ENCODE measurements at places on chromosomes 5 and 9.

DNA sequence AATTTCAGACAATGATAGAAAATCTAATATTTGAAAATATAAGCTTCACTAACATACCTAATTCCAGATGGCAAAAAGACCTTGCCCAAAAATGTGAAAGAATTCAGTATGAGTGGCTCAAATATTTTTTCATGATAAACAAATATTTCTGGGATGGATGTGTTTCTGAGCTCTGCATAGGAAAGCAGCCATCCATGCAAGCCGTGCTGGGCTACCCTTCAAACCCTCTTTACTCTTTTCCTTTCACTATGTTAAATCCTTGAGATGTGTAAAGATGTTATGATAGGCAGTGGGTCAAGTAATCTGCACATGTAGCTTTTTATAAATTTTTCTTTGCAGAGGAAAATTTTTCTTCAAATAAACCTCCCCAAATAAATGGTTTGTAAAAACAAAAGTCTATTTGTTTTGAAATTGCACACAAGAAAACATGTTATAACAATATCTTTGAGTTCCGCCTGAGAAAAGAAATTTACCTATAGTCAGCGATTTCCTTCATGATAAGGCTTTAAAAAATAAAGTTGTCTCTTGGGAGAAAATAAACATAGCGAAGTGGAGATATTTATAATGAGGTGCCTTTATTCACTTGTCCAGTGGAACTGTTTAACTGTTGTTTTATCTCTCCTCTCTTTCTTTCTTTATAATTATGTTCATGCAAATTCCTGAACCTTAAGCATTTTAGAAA, 154.3 kb upstream of the PITX1 start:
- no peak for DNase-seq

DNA sequence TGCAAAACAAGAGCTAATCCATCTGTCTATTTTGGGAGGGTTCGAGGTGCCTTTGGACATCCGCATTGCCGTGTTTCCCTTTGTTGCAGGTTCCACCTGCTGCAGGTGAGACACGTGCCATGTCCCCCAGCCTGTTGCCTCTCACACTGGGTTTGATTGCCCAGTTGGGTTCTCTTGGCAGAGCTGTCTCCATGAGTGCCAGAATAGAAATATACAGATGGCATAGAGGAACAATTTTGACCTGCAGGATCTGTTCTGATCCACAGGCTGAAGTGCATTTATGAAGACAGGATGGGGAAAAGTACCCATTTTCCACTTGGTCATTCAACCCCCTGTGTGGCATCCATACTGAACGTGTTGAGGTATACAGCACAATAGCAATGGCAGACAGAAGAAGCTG, 178.1 kb downstream of the SGCD start:
- DNase-seq, result no peak

- no peak for DNase-seq
Observed at GRCh38 chr5:6754766-6755165, 41.5 kb downstream of the TENT4A start.

DNA sequence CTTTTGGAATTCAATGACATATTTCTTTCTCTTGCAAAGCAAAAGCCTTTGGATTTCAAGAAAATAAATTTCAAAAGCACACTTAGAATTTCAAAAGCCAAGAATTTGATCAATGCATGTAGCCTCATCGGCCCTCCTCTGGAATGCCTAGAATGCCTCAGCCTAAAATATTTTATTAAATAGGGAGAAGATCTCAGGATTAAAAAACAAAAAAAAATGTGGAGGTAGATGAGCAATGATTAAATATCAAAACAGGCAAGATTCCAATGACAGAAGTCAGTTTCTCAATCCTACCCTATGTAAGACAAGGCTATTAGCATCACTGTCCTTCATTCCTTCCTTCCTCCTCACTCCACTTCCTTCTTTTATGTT, 169.0 kb downstream of the CDH6 start:
- no peak for DNase-seq

DNA sequence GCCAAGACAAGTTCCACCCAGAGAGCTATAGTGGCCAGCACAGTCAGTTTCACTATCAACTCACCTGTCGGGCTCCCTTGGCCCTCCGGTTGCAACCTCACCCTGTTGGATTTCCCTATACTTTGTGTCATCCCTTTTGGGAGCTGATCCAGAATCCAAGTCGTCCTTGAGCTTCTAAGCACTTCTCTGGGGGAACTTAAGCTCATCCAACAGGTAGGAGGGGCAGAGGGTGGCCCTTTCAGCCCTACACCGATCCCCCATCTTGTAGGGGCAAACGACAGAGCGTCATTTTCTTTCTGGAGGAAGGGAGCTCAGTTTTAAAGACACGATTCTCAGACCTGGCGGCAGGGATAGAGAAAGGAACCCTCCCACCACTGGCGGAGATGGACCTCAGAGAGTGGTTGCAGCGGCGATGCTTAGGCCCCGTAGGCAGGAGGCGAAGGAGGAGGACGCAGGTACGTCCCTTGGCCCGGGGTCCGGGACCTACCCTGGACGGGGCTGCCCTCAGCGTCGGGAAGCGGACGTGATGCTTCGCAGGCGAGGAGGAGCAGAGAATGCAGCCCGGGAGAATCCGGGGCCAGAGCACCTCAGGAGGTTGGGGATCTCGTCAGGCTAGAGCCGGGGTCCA, 519 bp downstream of the ZER1 start:
- DNase-seq, result no peak

DNA sequence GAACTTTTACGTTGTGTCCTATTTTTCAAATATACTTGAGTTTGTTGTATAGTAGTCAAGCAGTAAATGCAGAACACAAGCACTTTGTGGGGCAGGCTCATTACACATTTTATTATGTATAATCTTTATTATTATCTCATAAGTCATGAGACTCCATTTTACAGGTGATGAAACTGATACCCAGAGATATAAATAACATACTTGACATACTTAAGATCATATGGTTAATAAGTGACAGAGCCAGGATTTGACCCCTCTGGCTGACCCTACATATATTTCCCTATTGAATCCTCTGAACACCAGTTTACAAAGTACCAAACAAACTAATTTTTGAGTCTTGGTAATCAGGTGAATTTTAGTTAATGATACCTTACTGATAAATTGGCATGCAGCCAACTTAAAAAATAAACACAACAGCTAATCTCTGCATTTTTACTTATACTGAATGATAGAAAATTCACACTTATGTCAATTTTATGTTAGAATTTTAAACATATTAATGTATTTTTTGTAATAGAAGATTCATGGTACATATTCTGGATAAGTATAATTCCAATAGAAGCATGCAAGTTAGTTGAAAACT, 305.0 kb upstream of the MEF2C start:
- DNase-seq, result no peak

DNA sequence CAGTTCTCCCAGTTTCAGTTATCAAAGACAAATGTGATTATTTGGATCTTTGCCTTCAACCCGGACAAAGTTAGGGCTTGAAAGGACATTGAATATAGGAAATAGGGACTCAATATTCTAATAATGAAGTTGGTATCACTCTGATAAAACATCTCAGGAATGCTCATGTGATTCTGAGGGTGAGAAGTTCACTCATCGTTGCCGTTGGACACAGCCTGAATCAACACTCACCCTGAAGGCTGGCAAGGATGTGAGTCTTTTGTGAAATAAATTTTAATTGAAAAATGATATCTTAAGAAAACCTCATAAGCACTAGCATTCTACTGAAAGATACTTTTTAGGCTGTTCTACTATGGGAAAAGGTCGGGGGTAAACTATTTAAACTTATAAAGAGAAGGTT, 44.8 kb upstream of the C9orf72 start:
- DNase-seq, result no peak

- DNase-seq, result no peak
Observed at GRCh38 chr5:79975422-79975821, 15.6 kb downstream of the MTX3 start.

DNA sequence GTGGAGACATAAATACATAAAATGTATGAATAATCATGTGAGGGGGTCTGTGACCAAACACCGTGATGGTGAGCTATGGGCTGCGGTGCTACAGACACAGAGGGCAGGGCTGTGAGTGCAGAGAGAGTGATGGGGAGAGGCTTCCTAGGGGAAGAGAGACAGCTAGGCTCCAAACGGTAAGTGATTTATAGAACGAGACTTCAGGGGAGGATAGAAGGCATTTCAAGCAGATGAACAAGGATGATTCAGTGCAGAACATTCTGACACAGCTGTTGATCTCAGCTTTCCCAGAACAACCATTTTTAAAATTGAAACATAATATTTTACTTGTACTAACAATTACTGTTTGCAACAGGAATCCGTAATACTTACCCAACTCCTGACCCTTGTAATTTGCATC, 100.7 kb downstream of the GAS1 start:
- DNase-seq, result no peak

GRCh38 chr9:131516100-131516499, 13.4 kb downstream of the POMT1 start:
- DNase-seq, result no peak

GRCh38 chr5:9533096-9533495, 12.8 kb downstream of the SEMA5A start:
- DNase-seq, result no peak

- no peak for DNase-seq
Observed at GRCh38 chr9:127567730-127568617, 44.1 kb upstream of the STXBP1 start.

GRCh38 chr9:21668516-21668915, 133.9 kb upstream of the MTAP start:
- no peak for DNase-seq

DNA sequence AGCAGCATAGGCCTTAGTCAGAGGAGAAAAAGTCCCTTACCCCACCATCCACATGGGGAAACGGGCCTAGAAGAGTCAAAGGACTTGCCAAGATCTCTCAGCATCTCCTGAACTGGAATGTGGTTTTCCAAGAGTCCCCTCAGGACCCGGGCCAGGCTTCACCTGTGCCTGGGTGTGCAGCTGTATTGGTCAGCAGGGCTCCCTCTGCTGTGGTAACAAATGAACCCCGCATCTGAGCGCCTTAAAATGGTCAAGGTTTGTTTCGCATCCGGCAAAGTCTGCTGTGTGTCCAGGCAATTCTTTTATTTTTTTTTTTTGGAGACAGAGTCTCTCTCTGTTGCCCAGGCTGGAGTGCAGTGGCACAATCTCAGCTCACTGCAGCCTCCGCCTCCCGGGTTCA, 168.0 kb upstream of the IER5L start:
- no peak for DNase-seq

DNA sequence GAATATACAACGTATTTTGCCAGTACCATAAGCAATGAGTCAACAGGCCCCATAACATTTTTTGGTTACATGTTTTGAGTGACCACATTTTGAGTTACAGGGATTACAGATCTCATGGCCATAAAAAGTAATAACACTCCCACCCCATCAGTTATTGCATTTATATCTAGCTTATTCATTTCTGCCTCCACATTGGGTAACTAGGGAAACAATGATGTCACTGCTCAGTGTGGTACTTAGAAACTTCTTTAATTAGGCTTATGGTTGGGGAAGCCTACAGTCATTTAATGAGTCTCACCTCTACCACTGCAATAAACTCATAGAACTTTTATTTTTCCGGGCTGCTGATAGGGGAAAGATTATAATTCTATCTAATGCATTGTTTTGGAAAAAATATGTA, 39.9 kb upstream of the SMIM15 start:
- no peak for DNase-seq

GRCh38 chr5:124922255-124922975, 176.0 kb upstream of the ZNF608 start:
- DNase-seq, result no peak

DNA sequence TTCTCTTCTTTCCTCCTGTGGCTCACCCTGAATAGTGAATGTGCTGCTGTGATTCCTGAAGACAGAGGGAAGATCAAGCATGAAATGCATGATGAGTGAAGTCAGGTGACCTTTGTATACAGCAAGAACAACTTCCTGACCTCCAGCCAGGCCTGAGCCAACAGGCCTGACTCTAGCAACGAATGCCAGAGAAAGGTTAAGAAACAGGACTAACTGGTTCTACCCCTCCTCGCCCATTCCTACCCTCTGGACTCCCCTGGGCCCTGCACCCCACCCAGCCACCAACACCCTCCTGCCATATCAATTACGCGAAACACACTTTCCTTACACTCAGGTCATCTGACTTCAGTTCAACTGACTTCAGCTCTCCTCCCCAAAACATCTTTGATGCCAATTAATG, 4.9 kb downstream of the SUSD1 start:
- DNase-seq, result no peak

- no peak for DNase-seq
Observed at GRCh38 chr9:13956107-13956506, 357.8 kb downstream of the NFIB start.

DNA sequence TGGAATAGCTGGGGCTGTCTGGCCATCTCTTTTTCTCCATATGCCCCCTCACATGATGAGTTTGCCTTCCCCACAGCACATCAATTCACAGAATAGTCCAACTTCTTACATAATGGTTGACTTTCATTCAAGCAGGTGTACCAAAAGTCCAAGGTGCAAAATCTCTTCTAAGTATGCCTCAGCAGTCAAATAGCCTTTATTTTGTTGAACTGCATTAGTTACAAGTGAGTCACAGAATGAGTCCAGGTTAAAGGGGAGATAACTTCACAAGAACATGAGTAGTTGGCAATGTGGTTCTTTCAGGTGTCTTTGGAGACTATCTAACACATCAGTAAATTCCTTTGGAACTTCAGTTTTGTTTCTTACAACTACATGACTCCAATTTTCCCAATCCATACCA, 672.5 kb downstream of the PRELID2 start:
- DNase-seq, result no peak

DNA sequence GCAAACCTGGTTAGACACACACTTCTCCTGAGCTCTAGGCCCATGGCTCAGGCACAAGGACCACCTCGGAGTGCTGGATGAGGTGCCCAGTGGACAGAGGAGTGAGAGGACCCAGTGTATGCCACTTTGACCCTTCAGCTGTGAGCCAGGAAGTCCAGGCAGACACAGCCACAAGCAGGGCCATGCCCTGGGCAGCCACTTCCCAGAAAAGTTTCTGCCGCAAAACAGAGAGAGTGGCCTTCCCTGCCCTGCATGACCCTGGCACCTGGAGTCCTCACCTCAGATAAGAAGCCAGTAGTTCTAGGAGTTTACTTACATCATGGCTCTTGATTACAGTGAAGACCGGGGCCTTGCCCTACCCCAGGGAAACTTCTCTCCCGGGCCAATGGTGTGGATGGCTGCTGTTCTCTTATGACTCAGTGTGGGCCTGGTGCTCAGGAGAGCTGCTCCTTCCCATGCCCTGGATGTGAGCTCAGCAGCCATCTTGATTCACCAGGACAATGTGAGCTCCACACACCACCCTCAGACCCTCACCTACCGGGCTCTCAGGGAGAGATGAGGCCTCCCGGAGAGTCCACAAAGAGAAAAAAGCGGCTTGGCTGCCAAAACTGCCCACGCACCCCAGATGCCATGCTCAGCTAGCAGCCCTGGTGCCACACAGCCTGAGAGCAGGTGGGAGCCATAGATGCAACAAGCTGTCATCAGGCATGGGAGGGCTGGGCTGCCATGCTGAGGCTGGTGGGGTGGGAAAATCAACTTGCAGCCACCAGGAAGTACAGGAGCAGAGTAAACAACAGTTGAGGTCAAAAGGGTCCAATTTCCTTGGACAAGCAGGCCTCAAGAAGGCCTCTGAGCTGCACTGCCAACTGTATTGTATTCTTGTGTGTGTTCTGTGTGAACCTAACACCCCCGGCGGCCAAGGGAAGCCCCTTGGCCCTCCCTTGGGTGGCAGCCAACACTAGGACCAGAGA, 11.7 kb upstream of the IRF1 start:
- DNase-seq, result no peak

Measured in thoracic aorta (tissue), 2 donors.